Activated naive CD8-positive, alpha-beta T cell treated with anti-CD3 and anti-CD28 coated beads, Interleukin-2, amount 50 U/mL, for 24 hours (primary cell): ENCODE measurements at places on chromosomes 11 and 22.

DNA sequence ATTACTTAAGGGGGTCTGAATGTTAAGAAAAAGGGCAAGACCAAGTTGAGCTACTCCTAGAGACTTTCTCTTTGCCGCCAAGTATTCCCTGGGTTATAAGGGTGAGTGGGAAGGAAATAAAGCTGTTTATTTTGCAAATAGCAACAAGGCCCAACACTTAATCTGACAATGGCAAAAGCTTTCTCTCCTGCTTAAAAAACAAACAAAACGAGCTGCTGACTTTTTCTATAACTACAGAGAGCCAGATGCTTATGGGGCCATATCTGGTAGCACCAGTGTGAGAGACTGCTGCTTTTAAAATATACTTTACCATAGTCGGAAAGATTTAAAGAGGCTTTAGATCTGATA lies 2.3 kb upstream of the KDM2A start:
- H3K27me3 ChIP-seq = no peaks in the 10 kb centered on the region
- no peak overlapping the region for H3K27ac ChIP-seq
- H3K36me3 ChIP-seq = peaks cover 12% of the 10 kb centered on the region
- H3K4me3 ChIP-seq = peak overlapping the region; percentile 73

DNA sequence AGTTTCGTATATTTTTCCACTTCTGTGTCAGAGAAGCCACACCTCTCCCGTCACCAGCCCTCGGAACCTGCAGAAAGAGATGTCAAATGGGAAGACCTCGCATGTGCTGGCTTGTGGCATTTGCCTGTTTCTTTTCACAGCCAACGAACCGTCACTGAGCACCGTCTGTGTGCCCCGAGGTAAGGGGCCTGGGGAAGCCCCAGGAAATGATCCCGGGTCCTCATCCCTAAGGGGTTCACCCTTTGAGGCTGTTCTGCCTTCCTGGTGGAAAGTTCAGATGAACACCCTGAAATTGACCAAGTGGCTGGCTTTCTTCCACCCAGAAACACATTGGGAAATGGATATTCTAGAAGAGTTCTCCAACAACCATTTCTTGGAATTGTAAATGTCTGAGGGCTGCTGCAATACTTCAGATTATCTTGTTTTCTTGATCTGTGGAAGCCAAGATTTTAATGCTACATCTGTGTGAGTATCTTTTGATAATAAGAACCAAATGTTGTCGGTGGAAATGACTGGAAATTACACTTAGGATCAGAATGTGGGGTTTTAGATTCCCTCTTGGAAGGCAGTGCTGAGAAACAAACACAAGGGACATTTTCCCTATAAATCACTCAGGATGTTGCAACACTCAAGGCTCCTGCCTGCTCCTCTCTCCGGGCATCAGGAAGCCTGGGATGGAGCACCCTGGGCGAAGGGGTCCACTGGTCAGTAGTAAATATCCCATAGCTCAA lies 37.6 kb downstream of the RIBC2 start:
- H3K27ac ChIP-seq = no peak overlapping the region
- no peak for DNase-seq
- H3K4me3 ChIP-seq = no peak overlapping the region
- no peaks in the 10 kb centered on the region for H3K27me3 ChIP-seq
- no peaks in the 10 kb centered on the region for H3K4me1 ChIP-seq

GRCh38 chr11:131980888-131981668 lies 610.7 kb downstream of the NTM start:
- H3K27me3 ChIP-seq = no peaks in the 10 kb centered on the region
- H3K27ac ChIP-seq = no peak overlapping the region
- no peak overlapping the region for H3K4me3 ChIP-seq
- no peaks in the 10 kb centered on the region for H3K4me1 ChIP-seq

- H3K4me3 ChIP-seq = peak overlapping the region; percentile 95
- peaks cover 20% of the 10 kb centered on the region for H3K36me3 ChIP-seq
- no peaks in the 10 kb centered on the region for H3K27me3 ChIP-seq
- peak overlapping the region; percentile 86 for H3K27ac ChIP-seq
These were observed 170.2 kb downstream of the BRD1 start for GRCh38 chr22:49657275-49657973.

DNA sequence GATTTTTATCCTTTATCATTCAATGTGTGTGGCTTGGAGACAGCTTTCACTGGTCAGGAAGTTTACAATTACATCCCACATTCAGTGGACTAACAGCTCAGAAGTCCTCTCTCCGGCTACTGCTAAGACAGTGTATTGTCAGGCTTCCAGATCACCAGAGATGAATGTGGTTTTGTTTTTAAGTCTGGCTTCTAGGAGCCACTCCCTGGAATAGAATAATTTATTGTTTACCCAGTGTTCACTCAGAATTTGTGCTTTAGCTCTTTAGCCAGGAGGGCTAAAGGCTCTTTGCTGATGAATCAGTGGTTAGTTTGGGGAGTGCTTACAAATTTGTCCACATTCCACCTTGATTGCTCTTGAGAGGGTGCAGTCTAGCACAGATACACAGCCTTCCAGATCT lies 26.5 kb downstream of the TRIM77 start:
- no peaks in the 10 kb centered on the region for H3K27me3 ChIP-seq
- H3K4me3 ChIP-seq = no peak overlapping the region
- no peak overlapping the region for H3K27ac ChIP-seq
- no peaks in the 10 kb centered on the region for H3K36me3 ChIP-seq

- no peak for DNase-seq
- H3K36me3 ChIP-seq = peaks cover 11% of the 10 kb centered on the region
- H3K27ac ChIP-seq = no peak overlapping the region
- peak overlapping the region; percentile 30 for H3K4me3 ChIP-seq
These were observed 3.1 kb downstream of the HMBS start for GRCh38 chr11:119087747-119088241.

GRCh38 chr22:38012604-38013072 lies 28.3 kb upstream of the SOX10 start:
- DNase-seq = no peak
- no peak overlapping the region for H3K27ac ChIP-seq
- H3K4me1 ChIP-seq = peaks cover 5% of the 10 kb centered on the region
- no peak overlapping the region for H3K4me3 ChIP-seq
- H3K27me3 ChIP-seq = no peaks in the 10 kb centered on the region

GRCh38 chr11:2765491-2765890 lies 65.7 kb upstream of the KCNQ1OT1 start:
- DNase-seq = no peak
- no peak overlapping the region for H3K27ac ChIP-seq
- H3K27me3 ChIP-seq = peaks cover 5% of the 10 kb centered on the region

DNA sequence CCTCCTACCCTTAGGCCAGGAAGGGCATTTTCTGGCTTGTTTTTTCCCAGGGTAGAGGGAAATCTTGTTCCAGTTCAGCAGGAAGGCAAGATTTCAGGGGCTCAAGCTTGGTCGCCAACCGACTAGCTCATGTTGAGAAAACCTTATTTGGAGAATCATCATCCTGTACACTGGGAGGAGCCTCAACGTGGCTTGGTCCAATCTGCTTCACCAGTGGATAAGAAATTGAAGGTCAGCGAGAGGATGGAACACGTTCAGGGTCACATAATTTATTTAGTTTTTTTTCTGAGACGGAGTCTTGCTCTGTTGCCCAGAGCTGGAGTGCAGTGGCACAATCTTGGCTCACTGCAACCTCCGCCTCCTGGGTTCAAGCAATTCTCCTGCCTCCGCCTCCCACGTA lies 20.5 kb downstream of the FADS2 start:
- no peaks in the 10 kb centered on the region for H3K27me3 ChIP-seq
- no peak overlapping the region for H3K27ac ChIP-seq

GRCh38 chr11:64358907-64359711 lies at the start of gene RPS6KA4:
RPS6KA4 (plus strand) TSS chr11:64359162; CDS start chr11:64359236, 74 bp downstream.
- peak within 1 kb of the TSS; percentile 88 for H3K4me3 ChIP-seq
- no peaks in the 10 kb centered on the region for H3K27me3 ChIP-seq
- peaks cover 23% of the 10 kb centered on the region for H3K36me3 ChIP-seq

DNA sequence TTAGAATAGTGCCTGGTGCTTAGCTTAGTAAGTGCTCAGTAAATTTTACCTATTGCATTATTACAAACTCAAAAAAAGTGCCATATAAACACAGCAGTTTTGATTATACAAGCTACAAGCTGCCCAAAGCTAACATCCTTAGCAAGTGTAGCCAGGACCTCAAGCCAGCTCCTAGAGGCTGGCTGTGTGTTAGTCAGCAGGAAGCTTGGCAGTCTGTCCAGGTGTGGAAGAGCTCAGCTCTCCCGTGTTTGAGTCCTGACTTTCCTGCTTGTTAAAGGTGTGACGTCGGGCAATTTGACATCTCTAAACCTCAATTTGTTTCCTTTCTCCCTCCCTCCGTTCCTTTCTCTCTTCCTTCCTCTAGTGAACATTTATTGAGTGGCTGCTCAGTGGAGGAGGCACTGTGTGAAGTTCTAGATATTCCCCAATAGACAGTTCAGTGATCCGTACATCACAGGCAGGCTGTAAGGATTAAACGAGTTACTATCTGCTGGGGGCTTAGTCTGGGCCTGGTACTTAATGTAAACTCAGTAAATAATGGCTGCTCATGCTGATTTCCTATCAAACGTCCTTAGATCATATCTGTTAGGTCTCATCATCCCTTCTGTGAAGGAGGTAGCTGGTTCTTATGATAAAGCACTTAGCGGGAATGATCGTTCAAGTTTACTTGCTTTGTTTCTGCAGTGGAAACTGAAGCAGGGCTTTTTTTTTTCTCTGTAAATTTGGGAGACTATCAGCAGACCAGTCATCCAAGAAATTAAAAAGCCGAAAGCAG lies 68.7 kb downstream of the PRR5L start:
- DNase-seq = no peak
- H3K4me1 ChIP-seq = peaks cover 33% of the 10 kb centered on the region
- no peak overlapping the region for H3K4me3 ChIP-seq
- H3K36me3 ChIP-seq = no peaks in the 10 kb centered on the region
- H3K27me3 ChIP-seq = peaks cover 47% of the 10 kb centered on the region
- no peak overlapping the region for H3K27ac ChIP-seq

DNA sequence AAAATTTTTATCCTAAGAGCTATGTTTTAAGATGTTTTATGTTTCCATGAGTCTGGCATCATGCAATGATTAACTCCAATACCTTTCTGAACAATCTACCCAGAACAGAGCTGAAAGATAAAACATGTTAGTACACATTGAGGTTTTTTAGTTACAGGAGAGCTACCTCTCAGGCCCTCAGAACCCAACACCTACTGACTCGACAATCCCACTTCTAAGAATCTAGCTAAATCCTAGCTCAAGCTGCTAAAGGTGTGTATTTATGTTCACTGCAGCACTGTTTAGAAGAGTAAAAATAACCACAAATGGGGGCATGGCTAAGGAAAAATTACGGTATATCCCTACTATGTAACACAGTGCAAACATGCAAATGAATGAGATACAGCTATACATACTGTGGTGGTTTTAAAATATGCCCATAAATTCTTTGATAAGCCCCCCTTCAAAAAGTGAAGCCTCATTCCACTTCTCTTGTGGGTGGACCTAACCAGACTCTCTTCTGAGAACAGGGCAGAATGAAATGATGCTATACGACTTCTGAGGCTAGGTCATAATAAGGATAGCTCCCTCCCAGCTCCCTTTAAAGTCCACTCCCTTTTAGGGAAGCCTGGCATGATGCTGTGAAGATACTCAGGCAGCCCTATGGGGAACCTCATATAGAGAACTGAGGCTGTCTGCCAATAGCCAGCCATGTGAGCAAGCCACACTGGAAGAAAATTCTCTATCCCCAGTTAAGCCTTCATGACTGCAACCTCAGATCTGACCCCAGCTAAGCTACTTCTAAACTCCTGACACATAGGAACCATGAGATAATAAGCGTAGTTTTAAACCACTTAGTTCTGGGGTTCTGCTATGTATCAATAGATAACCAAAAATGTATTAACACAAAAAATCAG lies 29.5 kb downstream of the TMEM123 start:
- no peak overlapping the region for H3K4me3 ChIP-seq
- H3K27ac ChIP-seq = peak overlapping the region; percentile 60
- DNase-seq = no peak
- peaks cover 52% of the 10 kb centered on the region for H3K36me3 ChIP-seq

DNA sequence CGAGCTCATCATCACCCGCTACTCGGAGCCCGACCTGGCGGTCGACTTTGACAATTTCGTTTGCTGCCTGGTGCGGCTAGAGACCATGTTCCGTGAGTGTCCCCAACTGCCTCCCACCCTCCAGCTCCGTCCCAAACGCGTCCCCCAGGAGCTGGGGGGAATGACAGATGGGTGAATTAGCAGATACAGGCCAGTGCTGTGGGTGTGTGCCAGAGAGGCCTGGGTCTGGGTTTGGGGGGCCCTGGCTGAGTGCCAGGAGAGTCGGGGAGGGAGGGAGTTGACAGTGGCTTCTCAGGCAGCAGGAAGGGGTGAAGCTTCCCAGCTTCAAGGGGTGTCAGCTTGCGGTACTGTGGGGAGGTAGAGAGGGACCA lies 28.6 kb downstream of the CAPN1 start:
- no peaks in the 10 kb centered on the region for H3K27me3 ChIP-seq
- no peak overlapping the region for H3K4me3 ChIP-seq
- H3K4me1 ChIP-seq = peaks cover 21% of the 10 kb centered on the region
- peaks cover 3% of the 10 kb centered on the region for H3K36me3 ChIP-seq

DNA sequence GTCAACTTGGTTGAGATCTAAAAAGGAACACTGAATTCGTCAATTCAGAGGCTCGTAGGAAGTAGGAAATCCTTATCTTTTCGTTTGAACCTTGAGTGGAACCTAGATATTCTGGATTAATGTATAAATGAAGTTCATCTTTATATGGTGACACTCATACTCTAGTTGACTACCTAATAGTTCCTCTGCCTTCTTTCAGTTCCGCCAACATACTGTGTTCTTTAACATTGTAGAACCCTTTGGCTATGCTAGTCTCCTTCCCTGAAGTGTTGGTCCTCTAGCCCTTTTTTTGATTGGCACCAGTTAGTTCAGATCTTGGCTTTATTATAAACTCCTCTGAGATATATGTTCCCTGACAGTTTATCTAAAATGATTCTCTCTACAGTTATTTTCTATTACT lies 1.5 kb downstream of the ATM start:
- H3K4me3 ChIP-seq = no peak overlapping the region
- no peak for DNase-seq
- no peaks in the 10 kb centered on the region for H3K27me3 ChIP-seq

DNA sequence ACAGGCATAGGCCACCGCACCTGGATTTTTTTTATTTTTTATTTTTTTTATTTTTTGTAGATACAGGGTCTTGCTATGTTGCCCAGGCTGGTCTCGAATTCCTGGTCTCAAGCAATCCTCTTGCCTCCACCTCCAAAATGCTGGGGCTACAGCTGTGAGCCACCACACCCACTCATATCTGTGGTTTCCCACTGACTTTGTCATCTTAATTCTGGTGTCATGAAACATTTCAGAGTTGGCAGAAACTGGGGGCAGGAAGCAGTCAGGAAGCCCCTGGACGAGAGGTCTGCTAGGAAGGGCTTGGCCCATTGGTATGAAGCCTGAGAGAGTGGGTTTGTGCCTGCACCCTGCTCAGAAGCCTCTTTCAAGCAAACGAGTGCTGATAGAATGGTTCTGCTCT lies 49.1 kb downstream of the COMMD9 start:
- DNase-seq = no peak
- H3K4me1 ChIP-seq = no peaks in the 10 kb centered on the region
- H3K4me3 ChIP-seq = no peak overlapping the region
- no peaks in the 10 kb centered on the region for H3K36me3 ChIP-seq
- H3K27ac ChIP-seq = no peak overlapping the region

- no peak for DNase-seq
- H3K36me3 ChIP-seq = no peaks in the 10 kb centered on the region
- no peak overlapping the region for H3K4me3 ChIP-seq
- H3K27me3 ChIP-seq = no peaks in the 10 kb centered on the region
These were observed 38.4 kb downstream of the MOB2 start for GRCh38 chr11:1447845-1448825.
